ENCODE measurements at places on chromosomes 5 and 9.

GRCh38 chr9:8157683-8158324 lies 358.2 kb upstream of the DMAC1 start:
- no peak for DNase-seq

- DNase-seq: no peak
Measured at GRCh38 chr9:4206718-4207117, 93.2 kb downstream of the GLIS3 start.

DNA sequence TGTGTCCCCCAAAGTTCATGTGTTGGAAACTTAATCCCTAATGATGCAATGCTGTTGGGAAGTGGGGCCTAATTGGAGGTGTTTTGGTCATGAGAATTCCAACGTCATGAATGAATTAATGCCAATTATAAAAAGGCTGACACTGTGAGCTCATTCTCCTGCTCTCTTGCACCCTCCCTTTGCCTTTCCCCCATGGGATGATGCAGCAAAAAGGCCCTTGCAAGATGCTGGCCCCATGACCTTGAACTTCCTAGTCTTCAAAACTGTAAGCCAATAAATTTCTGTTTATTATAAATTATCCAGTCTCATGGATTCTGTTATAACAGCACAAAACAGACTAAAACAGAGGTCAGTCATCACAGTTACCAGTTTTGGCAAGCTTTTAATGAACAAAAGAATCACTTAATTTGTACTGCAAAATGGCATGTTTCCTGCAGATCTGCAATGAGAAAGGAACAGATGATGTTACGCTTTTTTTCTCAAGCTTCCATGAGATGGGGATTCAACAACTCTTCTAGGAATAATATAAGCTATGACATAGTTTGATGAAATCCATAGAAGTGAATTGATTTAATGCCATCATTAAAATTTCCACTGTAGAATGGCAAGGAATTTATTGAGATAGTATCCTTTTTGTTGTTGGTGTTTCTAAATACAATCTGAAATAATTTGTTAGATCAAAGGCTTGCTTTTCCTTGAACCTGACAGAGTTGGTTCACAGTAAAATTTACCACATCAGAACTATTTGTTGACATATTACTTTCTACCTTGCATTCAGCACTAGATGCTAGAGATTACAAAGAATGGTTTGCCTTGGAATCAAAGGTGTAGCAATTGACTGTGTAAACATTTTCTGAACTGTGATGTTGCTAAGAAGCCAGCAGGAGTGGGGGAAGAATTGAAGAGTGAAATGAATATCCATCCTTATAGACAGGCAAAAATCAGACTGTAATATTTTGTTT lies 29.3 kb upstream of the RFK start:
- DNase-seq: no peak

DNA sequence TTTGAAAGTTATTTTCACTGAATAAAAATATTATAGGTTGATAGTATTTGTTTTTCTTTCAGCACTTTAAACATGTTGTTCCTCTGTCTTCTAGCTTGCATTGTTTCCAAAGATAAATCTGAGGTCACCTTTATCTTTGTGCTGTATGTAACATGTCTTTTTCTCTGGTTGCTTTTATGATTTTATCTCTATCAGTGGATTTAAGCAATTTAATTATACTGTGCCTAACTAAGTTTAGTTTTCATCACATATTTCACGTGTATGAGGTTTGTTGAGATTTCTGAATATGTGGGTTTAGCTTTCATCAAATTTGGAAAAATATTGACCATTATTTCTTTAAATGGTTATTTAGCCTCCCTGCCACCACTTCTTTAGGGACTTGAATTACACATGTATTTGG lies 214.5 kb downstream of the SNX18 start:
- no peak for DNase-seq

DNA sequence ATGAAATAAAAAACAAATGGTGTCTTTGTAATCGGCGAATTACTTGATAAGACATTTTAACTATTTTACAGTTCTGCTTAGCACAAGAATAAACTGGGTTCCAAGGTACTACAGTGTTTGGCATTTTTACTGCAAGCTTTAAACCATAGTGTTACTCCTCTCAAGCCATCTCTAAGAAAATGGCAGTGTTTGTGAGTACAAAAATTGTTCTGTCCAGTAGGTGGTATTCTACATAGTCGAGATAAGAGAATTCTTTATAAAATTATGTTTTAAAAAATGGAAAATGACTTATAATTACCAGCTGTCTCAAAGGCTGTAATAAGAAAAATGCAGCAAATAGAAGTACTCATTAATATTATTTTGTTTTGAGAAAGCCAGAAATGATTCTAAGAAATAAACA lies 3.2 kb downstream of the SMIM15 start:
- DNase-seq: no peak

DNA sequence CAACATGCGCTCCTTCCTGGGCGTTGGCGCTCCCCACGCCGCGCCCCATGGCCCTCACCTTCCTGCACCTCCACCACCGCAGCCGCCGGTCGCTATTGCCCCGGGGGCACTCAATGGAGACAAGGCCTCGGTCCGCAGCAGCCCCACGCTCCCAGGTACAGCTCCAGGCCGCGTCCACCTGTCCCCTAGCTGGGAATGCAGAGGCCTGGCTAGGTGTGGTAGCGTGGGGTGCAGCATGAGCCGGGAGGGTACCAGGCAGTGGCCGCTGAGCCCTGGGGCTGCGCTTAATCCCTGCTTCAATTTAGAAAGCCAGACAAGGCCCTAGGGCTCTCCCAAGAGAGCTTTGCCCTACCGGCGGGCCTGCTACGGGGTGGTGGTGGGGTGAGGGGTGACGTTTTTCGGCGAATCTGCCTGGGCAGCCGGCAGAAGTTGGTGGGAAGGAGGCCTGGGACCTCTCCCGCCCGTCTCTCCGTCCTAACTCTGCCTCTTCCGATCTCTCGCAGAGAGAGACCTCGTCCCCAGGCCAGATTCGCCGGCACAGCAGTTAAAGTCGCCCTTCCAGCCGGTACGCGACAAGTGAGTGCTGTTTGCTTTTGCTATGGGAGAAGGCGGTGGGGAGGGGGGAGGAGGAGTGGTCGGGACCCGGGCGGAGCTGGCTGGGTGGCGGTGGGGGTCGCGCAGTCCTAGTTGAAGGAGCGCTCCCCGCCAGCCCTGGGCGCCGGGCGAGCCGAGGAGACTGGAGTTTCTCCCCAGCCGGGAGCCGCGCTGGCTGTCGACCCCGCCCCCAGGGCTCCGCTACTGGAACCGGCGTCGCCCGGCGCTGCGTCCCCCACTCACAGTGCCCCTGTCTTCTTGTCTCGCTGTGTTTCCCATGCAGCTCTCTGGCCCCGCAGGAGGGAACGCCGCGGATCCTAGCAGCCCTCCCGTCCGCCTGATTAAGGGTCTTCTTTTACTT lies 4.8 kb downstream of the IRX1 start:
- no peak for DNase-seq

DNA sequence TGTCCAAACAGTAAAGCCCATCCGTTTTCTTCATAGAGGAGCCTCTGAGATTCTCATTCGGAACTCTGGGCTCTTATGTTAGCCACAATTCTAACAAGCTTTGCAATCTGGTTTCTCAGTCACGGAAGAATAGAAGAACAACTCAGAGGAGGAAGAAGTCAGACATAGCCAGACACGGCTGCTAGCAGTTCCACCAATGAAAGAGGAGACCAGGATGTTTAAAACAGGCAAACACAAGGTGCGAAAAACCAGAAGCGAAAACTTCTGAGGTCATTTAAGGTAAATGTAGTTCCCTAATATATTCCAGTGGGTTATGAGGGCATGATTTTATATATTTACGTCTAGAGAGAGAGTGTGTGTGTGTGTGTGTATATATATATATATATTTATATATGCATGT lies 34.1 kb upstream of the GDNF start:
- no peak for DNase-seq

- DNase-seq: no peak
Measured at GRCh38 chr5:141411575-141411974, 1.2 kb upstream of the PCDHGA10 start.

- DNase-seq: no peak
Measured at GRCh38 chr5:21802869-21803490, 1050.2 kb downstream of the CDH12 start.

DNA sequence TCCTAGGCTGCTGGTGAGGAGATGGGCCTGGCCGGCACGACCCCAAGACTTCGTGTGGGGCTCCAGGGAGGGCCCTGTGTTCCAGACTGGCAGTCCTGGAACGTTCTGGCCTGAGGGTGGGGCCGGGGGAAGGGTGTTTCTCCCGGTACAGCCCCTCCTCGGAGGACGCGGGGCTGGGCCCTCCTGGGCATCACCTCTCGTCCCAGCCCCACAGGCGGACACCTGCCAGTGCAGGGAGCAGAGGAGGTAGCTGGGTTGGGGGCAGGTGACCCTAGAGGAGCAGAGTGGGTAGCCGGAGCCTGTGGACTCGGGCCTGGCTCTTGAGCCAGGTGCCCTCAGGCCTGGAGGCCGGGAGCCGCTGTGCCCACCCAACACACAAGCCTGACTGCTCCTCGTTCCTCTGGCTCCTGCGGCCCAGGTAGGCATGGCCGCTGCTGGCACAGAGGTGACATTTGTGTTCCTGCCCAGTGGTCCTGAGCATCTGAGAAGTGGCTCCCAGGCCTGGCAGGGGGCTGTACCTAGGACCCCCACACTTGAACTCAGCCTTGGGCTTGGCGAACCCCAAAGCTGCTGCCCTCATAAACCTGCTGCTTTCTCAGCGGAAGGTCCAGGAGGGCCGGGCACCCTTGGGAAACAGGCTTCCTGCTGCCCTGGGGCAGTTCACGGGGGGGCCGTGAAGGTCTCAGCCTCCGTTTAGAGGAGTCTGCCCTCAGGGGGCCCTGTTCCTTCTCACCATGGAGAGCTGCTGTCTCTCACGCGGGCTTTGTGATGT lies 817 bp downstream of the SLC6A19 start:
- DNase-seq: no peak

All from activated T-cell treated with anti-CD3 and anti-CD28 coated beads for 4 hours (primary cell).